ENCODE measurements at places on chromosomes 7 and 10. TPM values are rescaled to one million over a fixed set of nuclear protein-coding genes. Genes with fewer than 3 reads are reported as not detected.

The NKX1-2 gene
- 0.12 TPM for total RNA-seq

The POM121 gene
- 11.8 TPM for total RNA-seq

The SPDYE1 gene
- total RNA-seq, result not detected

The AGBL3 gene
- 1.1 TPM for total RNA-seq

GRCh38 chr10:32234471-32234870 lies 112.5 kb downstream of the EPC1 start:
- no peak for ATAC-seq

DNA sequence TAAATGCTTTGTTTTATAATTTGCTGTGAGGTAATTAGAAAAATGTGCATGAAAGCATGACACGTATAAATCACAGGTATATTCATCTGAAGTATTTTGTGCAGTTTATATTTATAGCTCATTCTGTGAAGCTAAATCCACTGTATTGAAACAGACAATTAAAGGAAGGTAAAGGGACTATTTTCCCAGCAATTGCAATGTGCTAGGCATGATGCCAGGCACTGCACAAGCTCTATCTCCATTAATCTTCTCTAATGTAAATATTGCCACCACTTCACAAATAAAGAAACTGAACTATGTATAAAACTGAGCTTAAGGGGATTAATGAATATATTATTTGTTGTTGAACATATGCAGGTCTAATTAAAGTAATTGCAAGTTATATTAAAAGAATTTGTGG lies 1012.5 kb downstream of the NRG3 start:
- no peak for ATAC-seq

- no peak for ATAC-seq
Observed at GRCh38 chr7:123242467-123243092, 42.8 kb upstream of the SLC13A1 start.

DNA sequence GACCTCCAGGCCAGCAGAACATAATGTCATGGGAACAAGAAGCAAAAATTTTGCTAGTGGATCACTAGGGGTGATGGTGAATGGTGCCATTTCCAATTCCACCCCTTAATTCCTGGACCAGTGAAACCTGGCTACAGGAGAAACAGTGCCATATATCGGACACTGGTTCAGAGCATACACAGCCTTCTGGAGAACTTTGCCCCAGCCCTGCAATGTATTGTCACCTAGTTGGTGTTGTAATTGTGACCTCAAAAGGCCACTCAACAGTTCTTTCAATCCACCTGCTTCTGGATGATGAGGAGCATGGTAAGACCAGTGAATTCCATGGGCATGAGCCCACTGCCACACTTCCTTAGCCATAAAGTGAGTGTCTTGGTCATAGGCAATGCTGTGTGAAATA lies 59.8 kb upstream of the AASS start:
- no peak for ATAC-seq

DNA sequence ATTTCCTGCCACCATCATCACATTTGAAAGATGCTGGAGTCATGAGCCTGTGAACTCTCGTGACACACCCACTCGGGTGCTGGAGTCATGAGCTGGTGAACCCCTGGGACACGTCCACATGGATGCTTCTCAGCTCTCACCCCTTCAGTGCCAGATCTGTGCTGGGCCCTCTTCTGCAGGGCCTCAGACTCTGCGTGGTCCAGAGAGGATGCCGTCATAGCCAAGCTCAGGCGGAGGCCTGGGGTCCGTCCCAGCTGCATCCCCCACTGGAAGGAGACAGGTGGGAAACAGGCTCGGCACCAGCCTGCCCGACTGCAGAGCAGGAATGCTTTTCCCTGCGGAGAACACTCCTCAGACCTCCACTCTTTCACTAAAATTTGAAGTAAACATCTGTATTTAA lies 156.5 kb upstream of the PPP2R2D start:
- ATAC-seq, result no peak

- ATAC-seq, result no peak
Observed at GRCh38 chr10:71073451-71074175, 138.8 kb upstream of the UNC5B start.

- no peak for ATAC-seq
Observed at GRCh38 chr7:81195033-81195432, 276.2 kb upstream of the SEMA3C start.

GRCh38 chr7:155951554-155952158 lies 139.4 kb upstream of the SHH start:
- no peak for ATAC-seq
